Activated CD8-positive, alpha-beta memory T cell treated with anti-CD3 and anti-CD28 coated beads for 4 hours (primary cell): ENCODE measurements at places on chromosomes 6 and 20.

GRCh38 chr6:16414205-16414604, 175.8 kb downstream of the GMPR start:
- DNase-seq, result peak; percentile 19

DNA sequence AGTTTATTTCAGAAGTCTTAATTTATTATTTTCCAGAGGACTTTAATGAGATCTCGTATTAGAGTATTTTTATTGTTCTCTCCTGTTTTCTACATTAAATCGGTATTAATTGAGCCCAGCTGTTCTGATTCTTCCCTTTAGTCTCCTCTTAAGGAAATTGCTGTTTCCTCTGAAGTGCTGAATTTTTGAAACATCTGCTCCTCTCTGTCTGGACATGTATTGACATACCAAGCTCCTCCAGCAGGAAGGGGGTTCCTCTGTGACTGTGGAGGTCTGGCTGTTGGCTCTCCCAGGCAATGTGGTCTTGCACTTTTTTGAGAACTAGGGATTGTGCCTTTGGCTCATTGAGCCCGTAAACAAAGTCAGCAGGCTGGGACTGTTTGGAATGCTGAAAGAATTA, 74.9 kb downstream of the MAP3K4 start:
- DNase-seq, result no peak

GRCh38 chr20:40663991-40664880, 24.8 kb downstream of the MAFB start:
- no peak for DNase-seq

- DNase-seq, result no peak
These were observed 68.5 kb downstream of the CNKSR3 start for GRCh38 chr6:154441995-154442310.

GRCh38 chr20:21016751-21017150, 89.4 kb downstream of the LINC00237 start:
- no peak for DNase-seq

GRCh38 chr20:37680420-37680819, 13.4 kb upstream of the CTNNBL1 start:
- DNase-seq, result no peak

DNA sequence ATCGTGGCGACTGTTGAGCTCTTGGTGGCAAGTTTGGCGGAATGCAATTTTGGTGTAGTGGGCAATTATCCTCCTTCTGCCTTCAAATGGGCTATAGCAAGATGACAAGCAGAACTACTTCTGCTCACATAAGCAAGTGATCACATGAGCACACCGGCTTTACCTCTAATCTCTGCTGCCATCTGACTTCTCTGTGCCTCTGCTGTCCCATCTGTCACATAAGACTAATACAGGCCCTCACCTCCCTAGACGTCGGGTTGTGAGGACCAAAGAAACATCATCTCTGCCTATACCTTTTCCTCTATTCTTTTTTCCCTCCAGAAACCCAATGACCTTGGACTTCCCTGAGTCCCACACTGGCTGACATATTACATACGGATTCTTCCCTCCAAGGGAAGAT, 13.3 kb upstream of the WTAP start:
- no peak for DNase-seq

DNA sequence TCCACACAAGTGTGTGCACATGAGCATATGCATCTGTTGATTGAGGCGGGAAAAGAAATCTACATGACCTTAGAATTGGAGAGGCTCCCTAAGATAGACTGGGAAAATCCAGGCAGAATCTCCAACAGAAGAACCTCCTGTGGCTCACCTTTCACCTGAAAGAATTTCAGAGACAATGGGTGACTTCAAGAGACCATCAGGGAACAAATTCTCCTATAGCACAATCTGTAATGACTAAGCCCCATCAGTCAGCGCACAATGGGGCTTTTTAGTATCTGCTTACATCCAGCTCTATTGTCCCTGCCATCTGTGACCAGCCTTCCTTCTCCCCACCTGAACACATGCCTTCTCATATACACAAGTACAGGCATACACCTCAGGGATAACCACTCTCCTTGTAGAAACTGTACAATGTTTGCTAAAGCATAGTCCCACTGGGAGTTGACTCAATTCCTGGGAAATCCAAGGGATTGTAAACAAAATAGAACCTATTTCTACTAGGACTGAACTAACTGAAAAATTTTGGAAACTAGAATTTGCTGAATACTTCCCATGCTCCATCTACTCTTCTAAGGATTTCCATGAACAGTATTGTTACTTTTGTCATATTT, 150.8 kb upstream of the STXBP5 start:
- DNase-seq, result no peak

DNA sequence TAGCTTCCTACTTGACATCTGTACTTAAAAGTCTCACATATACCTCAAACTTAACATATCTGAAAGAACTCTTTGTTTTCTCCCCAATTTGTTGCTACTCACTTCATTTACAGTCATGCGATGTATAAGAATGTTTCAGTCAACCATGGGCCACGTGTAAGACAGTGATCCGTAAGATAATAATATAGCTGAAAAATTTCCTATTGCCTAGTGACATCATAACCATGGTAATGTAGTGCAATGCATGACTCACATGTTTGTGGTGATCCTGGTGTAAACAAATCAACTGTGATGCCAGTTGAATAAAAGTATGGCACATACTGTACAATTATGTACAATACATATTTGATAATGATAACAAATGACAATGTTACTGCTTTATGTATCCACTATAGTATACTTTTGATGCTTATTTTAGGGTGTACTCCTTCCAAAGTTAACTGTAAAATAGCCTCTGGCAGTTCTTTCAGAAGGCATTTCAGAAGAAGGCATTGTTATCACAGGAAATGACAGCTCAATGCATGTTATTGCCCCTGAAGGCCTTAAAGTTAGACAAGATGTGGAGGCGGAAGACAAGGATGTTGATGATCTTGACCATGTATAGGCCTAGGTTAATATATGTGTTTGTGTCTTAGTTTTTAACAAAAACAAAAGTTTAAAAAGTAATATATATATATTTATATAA, 579.0 kb downstream of the EPHA7 start:
- no peak for DNase-seq
